ENCODE measurements at places on chromosomes 3 and 15. TPM values are rescaled to one million over a fixed set of nuclear protein-coding genes. Genes with fewer than 3 reads are reported as not detected.

- no peak for DNase-seq
These were observed 1.1 kb downstream of the PAK6 start for GRCh38 chr15:40239693-40240618.

- DNase-seq: no peak
These were observed 168.1 kb upstream of the MBNL1 start for GRCh38 chr3:152100491-152101132.

DNA sequence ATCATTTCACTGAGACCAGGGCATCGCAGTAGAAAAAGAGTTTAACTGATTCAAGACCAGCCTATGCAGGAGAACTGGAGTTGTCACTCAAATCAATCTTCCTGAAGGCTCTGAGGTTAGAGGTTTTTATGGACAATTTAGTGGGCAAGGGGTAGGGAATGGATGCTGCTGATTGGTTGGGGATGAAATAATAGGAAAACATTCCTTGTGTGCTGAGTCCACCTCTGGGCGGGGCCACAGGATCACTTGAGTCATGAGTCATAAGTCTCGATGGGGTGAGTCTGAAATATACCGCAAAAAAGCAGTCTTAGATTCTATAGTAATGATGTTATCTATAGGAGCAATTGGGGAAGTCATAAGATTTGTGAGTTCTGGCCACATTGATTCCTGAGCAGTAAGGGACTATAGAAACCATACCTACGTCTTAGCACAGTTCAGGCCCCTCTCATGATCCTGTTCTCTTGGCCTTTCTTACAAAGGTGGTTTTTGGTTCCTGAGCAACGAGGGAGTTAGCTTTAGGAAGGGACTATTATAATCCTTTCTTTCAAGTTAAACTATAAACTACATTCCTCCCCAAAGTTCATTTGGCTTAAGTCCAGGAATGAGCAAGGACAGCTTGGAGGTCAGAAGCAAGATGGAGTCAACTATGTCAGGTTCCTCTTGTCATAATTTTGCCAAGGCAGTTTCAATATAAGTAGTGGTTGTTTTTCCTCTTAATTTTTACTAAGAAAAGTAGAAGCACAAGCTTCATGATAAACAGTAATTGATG is 2.7 kb upstream of the OPA1 start:
- no peak for DNase-seq

The TRIM69 gene
- 58.2 TPM for total RNA-seq

The TMC3 gene
- not detected for total RNA-seq

The MAPKAPK3 gene
- total RNA-seq: 210 TPM

The PTPRG gene
- 0.10 TPM for total RNA-seq

The COL7A1 gene
- 0.40 TPM for total RNA-seq
